Activated CD4-positive, alpha-beta T cell treated with anti-CD3 and anti-CD28 coated beads, Interleukin-2, Interleukin-6, amounts not matched to agents 100 ng/mL and 50 ng/mL, durations not matched to agents 16 hours and 8 hours (primary cell): ENCODE measurements at places on chromosomes 7 and 10.

DNA sequence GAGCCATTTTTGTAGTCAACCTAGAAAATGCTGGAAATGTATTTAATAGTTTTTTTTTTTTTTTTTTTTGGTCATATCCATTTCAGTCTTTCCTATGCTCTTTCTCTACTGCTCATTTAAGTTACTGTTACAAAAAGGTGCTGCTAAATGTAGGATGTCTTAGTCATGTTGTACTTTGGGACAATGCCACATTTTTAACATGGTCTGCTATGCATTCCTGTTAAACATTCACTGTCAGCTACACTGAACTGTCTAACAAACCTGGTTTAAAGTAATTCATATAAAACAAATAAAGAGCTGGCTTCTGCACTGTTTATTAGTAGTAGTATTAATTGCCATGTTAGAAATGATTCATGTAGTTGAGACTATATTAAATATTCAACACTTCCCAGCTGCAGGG lies 108.6 kb downstream of the NSUN6 start:
- DNase-seq, result no peak

DNA sequence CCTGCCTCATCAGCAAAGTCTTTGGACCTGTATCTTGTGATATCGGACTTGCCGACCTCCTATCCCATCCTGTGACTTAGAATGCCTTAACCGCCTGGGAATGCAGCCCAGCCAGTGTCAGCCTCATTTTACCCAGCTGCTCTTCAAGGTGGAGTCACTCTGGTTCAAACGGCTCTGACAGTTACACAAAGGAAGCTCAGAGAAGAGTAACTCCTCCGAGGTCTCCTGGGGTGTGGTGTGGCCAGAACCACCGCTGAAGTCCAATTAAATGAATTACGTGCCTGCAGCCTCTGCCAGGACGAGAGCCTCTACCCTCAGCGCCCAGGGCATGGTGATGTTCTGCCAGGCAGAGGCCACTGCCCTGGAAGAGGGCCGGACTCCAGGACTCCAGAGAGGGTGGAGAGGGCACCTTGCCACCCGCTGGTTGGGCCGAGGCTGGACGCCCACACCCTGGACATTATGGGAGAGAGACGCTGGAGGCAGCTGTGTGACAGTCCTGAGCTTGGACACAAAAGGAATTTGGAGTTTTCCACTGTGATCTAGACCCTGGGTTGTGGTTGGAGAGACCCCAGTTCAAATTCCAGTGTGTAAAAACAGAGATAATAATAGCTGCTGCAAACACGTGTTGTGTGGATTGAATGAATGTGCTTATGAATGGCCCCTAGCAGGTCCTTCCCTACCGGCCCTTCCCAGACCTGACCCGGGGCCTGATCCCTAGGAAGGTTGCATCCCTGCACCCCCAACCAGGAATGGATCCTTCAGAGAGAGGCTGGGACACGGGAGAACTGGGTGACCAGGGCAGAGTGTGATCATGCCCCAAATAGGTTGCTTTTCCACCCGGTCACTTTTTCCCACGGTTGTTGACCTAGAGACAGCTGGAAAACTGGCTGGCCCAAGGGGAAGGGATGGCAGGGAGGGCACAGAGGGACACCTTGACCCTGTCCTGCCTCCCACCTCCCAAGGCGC lies 37.8 kb upstream of the FZD9 start:
- no peak for DNase-seq

DNA sequence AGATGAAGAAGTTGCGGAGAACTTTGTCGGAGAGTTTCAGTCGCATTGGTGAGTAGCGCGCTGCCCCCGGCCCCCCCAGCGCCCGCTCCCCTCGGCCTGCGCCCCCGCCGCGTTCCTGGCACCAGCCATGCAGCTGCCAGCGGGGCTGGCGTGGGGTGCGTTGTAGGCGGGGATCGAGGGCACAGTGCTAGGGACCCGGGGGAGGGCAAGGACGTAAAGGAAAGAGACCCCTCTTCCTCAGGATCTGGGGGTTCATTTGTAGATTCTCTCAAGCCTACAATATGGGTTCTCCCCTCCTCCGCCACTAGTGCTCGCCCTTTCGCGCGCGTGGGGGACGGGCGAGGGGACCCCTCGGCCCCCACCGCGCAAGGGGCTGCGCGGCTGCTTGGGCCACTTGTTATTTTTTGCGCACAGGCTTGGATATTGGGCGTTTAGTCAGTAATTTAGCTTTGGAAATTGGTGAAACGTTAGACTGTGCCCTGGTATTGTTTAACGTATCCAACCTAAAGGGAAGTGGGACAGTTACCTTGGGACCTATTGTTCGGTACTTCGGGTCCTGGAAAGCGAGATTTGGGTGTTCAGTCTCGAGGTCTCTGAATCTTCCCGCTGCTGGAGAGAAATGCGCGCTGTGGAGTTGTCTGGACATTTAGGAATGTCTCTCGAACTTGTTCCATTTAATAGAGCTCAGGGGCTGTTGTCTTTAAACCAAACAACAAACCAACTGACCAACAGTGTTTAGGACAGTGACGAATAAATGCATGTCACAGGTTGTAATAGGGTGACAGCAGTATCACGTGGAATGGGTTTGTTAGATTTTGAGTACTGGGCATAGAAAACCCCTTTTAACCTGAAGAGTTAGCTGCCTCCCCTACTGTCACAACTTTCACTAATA lies 796 bp downstream of the CDK14 start:
- no peak for DNase-seq

DNA sequence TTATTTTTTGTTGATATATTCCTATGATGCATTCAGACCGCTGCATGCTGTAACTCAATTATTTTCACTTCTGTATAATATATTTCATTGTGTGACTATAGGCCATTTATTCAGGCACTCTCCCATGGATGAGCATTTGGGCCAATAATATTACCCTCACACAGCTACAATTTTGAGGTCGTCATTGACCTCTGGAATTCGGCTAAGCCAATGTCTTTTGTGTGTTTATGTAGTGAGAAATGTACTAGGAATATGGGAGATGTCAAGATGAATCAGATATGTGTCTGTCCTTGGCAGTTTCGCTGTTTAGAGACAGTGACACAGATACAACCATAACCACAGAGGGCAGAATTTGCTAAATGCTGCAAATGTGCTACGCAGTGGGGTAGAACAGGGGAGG lies 474.2 kb downstream of the ADRA2A start:
- no peak for DNase-seq

GRCh38 chr7:41007811-41008210 lies 695.1 kb downstream of the INHBA start:
- DNase-seq, result no peak

GRCh38 chr10:77332256-77332655 lies 305.4 kb downstream of the KCNMA1 start:
- no peak for DNase-seq

- no peak for DNase-seq
These were observed 122.3 kb downstream of the PPP1R3A start for GRCh38 chr7:113796557-113796956.

- peak; percentile 94 for DNase-seq
These were observed at the start of gene TM9SF3 for GRCh38 chr10:96586419-96587263. TSS of gene TM9SF3 (minus strand) at chr10:96587012. CDS start at chr10:96586835, 177 bp downstream.

DNA sequence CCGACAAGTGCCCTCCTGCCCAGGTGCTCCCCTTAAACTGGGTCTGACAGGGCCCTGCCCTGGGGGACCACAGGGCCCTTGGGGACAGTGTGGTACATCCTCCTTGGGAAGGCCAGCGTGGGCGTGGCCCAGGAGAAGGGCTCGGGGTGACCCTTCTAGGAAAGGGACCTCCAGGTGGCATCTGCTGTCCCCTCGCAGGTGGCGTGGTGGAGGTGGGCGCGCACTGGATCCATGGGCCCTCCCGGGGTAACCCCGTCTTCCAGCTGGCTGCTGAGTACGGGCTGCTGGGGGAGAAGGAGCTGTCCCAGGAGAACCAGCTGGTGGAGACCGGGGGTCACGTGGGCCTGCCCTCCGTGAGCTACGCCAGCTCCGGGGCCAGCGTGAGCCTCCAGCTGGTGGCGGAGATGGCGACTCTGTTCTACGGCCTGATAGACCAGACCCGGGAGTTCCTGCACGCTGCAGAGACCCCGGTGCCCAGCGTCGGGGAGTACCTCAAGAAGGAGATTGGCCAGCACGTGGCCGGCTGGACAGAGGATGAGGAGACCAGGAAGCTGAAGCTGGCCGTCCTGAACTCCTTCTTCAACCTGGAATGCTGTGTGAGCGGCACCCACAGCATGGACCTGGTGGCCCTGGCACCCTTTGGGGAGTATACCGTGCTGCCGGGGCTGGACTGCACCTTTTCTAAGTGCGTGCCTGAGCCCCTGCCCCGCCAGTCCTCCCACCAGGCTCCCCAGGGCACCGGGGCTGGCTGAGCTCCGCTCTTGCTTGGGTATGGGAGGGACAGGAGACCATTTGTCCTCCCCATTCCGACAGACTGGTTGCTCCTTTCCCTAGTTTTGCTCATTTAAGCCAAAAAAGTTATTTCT lies 972 bp downstream of the PAOX start:
- DNase-seq, result no peak

DNA sequence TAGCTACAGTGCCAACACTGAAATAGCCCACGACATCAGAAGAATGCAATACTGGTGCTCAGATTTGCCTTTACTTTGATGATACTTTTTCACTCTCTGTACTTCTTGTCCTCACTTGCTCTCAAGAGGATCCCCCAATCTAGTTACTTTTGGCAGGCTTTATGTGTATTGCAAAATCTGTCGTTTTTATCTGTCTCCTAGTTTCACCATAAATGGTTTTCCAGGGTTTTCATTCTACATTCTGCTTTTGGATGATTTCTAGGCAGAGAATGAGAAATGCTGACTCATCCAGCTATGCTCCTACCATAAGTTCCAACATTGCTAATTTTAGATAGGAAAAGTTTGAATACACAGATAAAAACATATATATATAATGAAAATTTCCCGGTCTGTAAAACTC lies 659.5 kb upstream of the NRG3 start:
- no peak for DNase-seq

- no peak for DNase-seq
These were observed 179.1 kb upstream of the FZD1 start for GRCh38 chr7:91085175-91085574.

GRCh38 chr7:5755704-5756504 lies 25.6 kb downstream of the RNF216 start:
- DNase-seq, result peak; percentile 18

- DNase-seq, result no peak
These were observed 36.6 kb downstream of the ABCB5 start for GRCh38 chr7:20651960-20652544.

DNA sequence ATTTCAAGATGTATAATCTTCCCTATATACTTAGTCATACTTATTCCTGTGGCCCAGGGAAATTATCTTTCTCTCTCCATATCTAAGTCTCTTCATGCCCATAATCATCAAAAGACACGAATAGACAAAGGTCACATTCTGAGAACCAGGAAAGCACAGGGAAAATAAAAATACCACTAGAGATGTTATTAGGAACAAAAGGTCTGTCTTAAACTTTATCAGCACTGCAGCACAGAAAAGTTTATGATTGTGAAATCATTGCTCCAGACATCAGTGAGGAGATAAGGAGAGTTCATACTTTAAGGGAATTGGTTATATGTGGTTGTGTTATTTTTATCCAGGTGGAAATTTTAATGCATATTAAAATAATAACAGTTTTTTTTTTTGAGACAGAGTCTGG lies 974.6 kb upstream of the CELF2 start:
- no peak for DNase-seq

DNA sequence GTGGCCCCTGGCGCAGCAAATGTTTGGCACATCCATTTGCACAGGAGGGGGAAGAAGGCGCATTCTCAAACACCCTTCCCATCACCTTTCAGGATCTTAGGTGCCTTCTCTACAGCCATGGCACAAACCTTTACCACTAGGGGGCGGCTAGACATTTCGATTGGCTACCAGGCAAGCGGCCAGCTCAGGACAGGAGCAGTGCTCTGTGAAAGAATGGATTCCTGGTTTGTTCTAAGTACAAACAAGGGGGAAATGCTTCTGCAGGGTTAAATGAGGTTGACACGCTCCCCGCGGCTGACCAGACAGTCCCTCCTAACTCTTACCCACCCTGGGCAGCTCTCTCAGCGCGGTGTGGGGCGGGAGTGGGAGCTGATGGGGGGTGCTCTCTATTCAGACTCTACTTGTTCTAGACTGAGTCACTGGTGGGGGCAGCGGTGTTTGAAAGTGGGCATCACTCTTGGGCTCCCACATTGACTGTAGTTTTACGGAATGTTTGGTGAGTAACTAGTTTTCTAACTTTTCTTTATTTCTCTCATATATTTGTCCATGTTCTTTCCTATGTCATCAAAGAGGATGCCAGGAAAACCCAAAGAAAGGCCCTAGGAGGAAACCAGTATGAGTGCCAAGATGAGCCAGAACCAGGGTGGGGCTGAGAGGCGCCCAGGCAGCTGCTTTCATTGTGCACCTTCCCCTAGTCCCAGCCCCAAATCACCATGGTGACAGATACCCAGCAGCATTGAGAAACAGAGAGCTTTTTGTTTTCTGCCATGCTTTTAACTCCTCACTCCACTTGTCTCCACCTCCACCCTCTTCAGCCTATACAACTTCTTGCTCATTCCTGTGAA lies 61.4 kb upstream of the GPR158 start:
- DNase-seq, result peak; percentile 78

DNA sequence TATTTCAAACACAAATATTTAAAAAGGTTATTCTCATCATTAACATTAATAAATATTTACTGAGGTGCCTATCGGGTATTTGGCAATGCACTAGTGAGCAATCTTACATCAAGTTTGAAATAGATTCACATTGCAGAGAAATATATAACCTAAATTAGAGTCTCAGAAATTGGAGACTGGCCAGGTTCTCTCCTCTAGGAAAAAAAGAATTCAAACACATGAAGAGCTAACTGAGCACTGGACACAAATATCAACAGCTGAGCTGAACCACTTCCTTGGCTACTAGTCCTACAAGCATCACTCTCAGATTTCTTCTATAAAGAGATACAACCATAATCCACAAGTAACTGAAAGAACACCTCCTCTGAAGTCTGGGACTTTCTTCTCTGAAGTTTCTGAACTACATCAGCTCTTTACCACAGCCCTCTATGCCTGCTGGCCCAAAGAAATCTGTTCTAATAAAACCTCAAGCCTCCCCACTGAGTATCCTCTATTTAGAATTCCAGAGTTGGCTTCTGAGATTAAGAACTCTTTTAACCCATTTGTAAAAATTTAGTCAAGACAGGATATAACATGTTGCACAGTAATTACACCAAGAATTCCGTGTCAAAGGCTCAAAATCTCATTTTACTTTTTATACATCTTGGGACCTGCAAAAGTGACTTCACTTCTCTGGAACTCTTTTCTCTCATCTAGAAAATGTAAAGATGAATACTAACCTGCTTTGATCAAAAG lies 45.2 kb downstream of the MTERF1 start:
- no peak for DNase-seq

- DNase-seq, result no peak
These were observed 74.3 kb downstream of the SAMD9 start for GRCh38 chr7:93043385-93043985.

DNA sequence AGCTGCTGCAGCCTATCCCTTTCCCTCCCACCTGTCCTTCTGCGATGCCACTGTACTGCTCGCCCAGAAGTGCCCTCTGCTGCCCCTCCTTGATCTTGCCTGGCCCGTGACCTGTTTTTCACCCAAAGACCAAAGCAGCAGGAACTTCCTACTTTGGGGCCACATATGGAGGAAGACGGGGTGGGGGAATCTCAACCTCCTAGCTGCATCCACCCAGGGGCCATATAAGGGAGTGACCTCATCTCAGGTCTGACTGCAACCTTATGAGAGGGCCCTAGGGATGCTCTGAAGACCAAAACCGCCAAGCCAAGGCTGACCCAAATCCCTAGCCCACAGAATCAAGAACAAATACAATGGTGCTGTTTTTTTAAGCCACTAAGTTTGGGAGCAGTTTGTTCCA lies 15.7 kb downstream of the PRKCQ start:
- DNase-seq, result no peak
